ENCODE measurements at places on chromosomes 11 and 22.

DNA sequence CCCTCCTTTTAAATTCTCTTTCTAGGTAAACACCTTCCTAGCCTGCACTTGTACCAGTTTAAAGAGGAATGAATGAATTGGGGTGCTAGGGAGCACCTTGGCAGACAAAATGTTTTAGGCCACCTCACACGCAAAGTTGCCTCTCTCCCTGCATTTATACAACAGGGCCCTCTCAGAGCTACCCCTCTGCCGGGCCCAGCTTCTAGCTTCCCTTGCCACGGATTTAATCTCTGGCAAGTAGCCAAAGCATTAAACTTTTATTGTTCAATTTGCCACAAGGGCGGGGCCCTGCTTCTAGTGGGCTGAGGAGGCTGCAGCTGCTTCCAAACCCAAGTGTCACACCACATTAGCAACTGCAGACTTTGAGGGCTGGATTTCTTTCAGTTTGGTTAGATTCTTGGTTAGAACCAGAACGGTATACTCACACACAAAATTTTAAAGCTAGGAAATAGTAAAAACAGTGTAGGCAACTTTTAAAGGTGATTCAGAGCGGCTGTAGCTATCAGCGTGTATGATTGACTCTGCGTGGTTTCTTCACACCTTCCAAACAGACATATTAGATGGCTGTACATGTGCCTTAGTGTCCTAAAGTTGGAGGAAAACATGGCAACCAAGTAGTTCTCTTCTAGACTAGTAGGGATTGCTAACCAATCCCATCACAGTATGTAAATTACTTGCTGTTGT, 6.5 kb downstream of the KREMEN1 start:
- no peak for DNase-seq

DNA sequence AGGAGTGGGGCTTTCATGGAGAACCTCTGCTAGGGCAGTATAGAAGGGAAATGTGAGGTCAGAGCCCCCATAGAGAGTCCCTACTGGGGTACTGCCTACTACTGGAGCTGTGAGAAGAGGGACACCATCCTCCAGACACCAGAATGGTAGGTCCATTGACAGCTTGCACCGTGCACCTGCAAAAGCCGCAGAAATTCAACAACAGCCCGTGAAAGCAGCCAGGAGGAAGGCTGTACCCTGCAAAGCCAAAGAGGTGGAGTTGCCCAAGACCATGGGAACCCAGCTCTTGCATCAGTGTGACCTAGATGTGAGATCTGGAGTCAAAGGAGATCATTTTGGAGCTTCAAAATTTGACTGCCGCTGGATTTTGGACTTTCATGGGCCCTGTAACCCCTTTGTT, 245.6 kb downstream of the TENM4 start:
- DNase-seq: no peak

DNA sequence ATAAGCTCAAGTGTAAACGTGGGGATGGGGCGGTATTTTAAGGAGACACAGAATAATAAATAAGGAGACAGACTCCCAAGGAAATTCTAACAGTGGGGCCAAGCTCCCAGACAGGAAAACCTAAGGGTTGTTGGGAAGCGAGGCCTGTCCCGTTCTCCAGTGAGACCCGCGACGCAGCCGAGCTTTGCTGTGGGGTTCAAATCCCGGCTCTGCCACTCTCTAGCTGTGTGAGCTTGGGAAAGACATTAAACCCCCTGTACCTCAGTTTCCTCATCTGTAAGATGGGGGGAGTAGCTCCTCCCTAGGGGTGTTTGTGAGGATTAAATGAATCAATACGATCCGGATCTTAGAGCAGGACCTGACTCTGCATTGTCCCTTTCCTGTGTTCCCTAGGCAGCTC, 106.8 kb downstream of the TRIM29 start:
- DNase-seq: no peak

- no peak for DNase-seq
Observed at GRCh38 chr22:19113429-19113828, 8.8 kb downstream of the DGCR2 start.

GRCh38 chr11:7656704-7657103, 16.6 kb downstream of the CYB5R2 start:
- no peak for DNase-seq

DNA sequence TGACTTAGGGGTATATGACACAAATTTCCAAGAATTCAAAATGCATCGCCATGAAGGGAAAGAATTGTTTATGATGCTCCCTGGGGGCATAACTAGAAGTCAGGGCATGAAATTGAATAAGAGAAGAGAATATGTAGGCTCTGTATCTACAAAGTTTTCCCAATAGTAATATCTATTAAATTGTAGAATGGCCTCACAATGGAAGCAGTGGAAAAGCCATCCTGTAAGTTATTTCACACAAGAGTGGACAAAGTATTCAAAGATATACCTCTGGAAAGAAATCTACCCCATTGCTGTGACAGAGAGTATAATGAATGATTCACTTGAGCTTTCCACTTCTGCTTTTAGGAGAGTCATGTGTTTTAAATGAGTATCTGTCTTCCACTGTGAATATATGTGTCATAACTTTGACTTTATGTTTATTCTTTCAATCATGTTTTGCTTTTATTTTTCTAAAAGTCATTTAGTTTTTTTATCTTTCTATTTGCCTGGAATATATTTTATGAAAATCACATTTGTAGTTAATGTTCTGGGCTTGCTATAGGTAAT, 65.7 kb upstream of the DDI1 start:
- DNase-seq: no peak

GRCh38 chr11:74941492-74941891, 7.4 kb downstream of the XRRA1 start:
- DNase-seq: no peak

DNA sequence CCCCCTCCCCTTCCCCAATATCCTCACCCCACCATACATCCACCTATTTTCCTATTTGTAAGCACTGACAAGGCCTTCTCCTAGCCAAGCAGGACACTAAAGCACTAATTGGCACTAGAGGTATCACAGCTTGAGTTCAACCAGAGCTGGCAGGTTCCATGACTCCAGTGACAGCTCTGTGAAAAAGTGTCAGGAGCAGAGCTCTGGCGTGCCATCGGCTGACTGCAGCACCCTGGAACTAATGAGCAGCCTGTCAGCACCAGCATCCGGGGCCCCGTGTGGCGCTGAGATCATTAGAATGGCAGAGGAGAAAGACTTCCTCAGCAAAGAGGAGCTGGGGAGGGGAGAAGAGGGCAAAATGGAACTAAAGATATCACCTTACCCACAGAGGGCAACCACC, 847.4 kb downstream of the NTM start:
- no peak for DNase-seq

GRCh38 chr11:129798212-129798611, 17.4 kb upstream of the TMEM45B start:
- DNase-seq: no peak

DNA sequence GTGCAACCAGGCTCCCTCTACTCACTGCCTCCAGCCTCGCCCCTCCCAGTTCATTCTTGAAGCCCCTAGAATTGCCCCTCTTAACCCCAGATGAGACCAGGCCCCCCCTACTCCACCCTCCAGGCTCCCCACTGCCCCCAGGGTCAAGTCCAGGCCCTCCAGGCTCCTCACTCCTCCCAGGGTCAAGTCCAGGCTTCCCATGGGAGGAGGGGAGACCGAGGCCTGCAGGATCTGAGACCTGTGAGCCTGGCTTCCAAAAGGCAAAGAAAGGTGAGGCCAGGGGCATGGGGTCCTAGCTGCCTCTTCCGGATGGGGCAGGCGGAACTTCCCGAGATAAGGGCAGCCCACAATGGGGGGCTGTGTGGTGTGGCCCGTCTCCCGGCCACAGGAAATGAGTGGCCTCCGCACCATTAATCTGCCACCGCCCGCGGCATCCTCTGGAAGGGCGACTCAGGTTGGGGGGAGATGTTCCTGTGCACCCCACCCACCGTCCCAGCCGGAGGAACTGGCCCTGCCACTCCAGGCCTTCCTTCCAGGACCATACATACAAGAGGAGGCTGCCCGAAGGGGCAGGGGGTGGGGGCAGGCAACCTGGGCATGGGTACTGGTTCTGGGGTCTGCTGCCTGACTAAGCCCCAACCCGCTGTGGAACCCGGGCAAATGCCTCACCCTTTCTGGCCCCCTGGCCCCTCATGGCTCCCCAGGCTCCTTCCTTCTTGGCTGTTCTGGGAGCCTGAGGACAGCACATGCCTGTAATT, 35.1 kb upstream of the WNT11 start:
- DNase-seq: no peak

DNA sequence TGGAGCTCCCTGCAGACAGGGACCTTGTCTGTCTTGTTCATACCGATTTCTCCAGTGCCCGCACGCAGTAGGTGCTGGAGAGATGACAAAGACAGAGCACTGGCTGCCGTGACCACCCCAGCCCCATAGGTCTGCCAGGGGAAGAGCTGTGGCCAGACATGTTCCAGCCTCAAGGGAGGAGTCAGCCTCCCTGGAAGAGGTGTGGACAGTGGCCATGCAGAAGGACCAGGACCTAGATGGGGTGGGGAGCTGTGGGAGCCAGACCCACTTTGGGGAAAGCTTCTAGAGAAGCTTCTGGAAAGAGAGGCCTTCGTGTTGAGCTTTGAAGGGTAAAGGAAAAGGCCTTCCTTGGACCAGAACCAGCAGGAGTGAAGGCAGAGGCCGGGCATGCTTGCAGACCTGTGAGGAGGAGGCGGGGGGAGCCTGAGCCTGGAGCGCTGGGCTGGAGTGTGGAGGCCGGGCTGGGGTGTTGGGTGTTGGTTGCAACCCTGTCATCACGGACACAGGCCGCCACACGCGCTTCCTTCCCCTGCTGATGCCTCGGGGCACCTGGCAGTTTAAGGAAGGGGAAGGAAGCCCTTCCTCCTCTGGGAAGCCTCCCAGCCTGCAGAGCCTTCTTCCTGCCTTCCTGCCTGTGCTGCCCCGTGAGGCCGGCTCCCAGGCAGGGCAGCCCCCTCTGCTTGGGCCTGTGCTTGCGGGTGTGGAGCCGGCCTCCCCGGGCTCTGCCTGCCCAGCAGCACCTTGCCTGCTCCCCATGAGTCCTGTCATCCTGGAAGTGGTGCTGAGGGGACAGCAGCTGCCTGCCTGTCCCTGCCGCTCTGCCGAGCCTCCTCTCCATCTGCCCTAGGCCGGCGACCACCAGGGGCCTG, 12.3 kb downstream of the RELT start:
- DNase-seq: no peak

- no peak for DNase-seq
Observed at GRCh38 chr11:2535673-2536439, 91.0 kb downstream of the KCNQ1 start.

- DNase-seq: no peak
Observed at GRCh38 chr11:12007230-12007593, 1.2 kb downstream of the DKK3 start.

- DNase-seq: no peak
Observed at GRCh38 chr22:20165421-20165820, 14.6 kb upstream of the CCDC188 start.

GRCh38 chr11:32015427-32015826, 75.4 kb upstream of the RCN1 start:
- DNase-seq: no peak

- DNase-seq: no peak
Observed at GRCh38 chr11:8352103-8352875, 88.6 kb upstream of the LMO1 start.

DNA sequence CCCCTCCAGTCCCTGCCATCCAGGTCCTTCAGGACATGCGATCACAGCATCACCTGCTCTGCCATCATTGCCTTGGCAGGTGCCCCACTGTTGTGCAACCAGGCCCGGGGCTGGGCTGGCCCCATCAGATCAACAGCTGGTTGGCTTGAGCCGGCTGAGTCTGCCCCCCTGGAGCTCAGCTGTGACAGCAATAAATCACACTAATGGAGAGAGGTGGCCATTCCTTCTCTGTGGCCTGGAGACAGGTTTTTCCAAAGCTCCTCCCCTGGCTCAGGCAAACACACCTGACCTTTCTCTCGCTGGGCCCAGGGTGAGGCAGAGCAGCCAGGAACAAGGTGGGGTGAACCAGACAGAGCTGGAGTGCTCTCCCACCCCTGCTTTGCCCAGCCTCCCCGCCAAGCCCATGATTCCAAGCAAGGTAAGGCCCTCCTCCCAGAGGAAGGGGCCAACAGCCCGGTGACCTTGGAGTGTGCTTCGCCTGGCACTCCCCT, 8.9 kb upstream of the FXYD2 start:
- no peak for DNase-seq

DNA sequence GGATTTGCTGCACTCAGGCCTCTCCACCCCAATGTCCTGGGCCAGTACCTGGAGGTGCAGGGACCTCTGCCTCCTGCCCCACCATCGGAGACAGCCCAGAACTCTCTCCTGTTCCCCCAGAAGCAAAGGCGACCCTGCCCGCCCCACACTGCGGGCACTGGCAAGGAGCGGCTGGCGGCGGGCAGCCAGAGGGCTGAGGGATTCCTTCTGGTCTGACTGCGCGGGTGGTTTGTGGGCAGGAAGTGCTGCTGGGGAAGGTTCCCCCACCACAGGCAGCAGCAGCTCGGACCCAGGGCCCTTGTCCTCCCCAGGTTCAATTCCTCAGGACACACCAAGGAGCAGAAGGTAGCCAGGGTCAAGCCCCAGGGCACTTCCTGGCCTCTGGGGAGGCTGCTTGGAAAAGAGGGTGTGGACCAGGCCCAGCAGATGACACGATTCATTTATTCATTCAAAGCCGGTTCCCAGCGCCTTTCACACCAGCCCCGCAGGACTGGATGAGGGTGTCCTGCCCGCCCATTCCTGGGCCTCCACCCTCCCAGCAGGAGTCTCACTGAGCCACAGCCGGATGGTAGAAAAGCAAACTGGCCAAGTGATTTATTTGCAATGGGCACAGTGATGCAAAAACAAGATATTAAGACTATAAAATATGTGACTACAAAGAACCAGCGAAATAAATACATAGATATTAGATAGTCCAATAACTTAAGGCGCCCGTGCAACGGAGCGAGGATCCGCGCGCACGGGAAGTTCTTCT, 1.2 kb downstream of the PHLDA2 start:
- no peak for DNase-seq

GRCh38 chr11:32100495-32100894, 9.6 kb downstream of the RCN1 start:
- no peak for DNase-seq

DNA sequence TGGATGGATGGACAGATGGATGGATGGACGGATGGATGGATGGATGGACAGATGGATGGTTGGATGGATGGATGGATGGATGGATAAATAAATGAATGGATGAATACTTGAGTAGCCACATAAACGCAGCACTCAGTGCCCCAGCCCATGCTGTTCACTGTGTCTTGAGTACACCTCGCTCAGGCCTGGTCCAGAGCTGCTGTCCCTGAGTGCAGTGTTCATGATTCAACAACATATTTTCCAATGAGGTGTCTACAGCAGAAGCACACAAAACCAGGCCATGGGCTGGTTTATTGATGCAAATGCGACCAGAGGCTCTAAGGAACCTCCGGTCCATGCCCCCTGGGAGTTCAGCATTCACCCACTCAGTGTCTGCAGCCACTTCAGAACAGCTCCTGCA, 584.3 kb downstream of the BRD1 start:
- DNase-seq: no peak
